Suppressor macrophage (primary cell): ENCODE measurements at places on chromosomes 4 and X.

DNA sequence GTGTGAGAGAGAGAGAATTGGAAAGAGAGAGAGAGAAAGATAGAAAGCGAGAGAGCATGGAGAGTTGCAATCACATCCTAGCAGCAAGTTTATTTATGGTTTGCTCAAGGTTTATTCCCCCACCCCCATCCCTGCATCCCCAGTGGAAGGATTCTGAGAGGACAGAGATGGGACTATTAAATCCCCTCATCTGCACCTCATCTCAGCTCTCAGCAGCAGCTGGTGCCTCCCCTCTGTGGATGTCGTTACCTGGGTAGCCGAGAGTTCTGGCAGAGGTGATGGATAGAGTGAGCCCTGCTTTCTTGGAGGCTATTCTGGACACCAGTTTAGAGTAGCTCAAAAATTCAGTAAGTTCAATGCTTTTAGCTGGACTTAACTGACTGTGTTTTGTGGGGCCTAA is 132.0 kb upstream of the RAI2 start:
- DNase-seq = no peak

- no peak for DNase-seq
Measured at GRCh38 chr4:53119680-53120079, 246.2 kb downstream of the SCFD2 start.

DNA sequence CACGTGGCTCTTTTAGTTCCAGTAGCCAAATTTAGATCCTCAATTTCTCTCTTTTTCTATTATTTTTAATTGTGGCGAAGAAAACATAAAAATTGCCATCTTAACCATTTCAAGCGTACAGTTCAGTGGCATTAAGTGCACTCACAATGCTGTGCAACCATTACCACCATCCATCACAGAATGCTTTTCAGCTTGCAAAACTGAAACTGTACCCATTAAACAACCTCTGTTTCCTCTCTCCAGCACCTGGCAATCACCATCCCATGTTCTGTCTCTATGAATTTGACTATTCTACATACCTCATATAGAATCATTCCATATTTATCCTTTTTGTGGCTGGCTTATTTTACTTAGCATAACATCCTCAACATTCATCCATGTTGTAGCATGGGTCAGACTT is 74.9 kb downstream of the METTL14 start:
- no peak for DNase-seq

DNA sequence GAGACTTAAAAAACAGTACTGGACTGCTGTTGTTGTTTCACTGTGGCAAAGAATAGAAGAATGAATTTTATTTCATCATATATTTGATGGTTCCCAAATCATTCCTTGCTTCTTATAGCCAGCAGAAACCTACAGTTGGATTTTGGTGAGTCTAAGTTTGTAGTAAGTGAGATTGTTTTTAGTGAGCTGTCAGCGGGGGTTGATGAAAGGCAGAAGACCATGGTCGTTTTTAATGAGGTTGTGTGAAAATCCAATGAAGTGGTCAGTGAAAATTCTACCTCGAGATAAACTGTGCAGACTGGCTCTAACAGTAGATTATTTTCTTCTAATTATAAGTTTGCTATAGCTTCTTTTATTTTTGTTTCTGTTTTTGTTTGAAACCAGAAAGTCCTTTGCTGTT is 36.2 kb downstream of the ANAPC4 start:
- DNase-seq = no peak

GRCh38 chrX:154458954-154459778 is 1.1 kb downstream of the PLXNA3 start:
- peak; percentile 26 for DNase-seq

DNA sequence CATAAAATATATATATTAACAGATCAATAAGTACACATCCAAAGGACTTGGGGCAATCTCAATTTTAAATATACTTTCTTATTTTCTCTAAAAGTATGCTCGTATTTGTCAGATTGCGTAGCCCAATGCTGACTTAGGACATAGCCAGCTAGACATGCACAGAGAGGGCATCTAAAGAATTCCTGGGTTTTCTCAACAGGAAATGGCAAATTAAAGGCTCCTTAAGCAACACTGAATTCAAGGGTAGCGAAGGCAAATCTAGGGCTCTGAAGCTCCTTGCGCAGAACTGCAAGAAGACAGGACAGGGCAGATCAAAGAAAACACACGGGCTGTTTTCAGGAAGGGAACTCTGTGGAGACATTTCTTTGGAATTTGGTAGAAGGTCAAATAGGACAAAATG is 94.6 kb upstream of the FTHL17 start:
- DNase-seq = no peak

DNA sequence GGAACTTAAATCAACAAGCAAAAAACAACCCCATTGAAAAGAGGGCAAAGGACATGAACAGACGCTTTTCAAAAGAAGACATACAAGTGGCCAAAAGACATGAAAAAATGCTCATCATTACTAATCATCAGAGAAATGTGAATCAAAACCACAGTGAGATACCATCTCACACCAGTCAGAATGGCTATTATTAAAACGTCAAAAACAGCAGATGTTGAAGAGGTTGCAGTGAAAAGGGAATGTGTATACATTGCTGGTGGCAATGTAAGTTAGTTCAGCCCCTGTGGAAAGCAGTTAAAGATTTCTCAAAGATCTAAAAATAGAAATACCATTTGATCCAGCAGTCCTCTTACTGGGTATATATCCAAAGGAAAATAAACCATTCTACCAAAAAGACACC is 22.6 kb downstream of the RTL9 start:
- no peak for DNase-seq

DNA sequence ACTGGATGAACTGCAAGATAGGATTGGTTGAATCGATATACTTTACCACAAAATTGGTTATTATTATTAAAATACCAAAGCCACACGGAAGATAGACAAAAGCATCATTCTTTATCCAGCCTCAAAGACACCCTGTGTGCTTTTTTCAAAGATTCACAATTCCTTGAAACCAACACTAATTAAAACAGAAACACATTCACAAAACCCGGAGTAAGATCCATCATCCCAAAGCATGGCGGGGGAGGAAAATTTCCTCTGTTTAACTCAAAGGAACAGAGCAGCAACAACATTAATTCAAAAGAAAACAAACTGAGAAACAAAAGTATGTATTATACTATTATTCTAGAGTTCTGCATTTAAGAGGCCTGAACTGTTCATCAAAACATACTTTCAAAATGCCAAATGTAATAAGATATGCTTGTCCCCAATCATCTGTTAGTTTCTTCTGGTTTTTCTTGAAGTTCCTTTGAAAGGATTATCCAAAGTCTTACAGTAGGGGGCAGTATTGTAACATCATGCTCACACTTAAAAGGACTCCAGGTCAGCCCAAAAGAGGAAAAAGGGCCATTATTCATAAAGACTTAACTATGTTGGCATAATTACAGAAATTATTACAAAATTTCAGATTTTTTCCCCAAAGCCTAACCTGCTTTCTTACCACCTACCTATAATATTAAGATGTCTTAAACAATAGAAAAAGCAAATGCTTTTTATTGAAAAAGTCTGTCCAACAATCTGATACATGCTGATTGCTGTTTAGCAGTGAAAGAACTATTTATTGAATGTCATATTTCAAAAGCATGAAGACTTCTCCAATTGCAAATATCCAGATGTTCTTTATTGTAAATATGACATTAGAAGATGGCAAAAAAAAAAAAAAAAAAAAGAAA is 168.7 kb downstream of the SCFD2 start:
- DNase-seq = peak; percentile 89

GRCh38 chrX:118751950-118752783 is 24.8 kb downstream of the IL13RA1 start:
- DNase-seq = peak; percentile 51

DNA sequence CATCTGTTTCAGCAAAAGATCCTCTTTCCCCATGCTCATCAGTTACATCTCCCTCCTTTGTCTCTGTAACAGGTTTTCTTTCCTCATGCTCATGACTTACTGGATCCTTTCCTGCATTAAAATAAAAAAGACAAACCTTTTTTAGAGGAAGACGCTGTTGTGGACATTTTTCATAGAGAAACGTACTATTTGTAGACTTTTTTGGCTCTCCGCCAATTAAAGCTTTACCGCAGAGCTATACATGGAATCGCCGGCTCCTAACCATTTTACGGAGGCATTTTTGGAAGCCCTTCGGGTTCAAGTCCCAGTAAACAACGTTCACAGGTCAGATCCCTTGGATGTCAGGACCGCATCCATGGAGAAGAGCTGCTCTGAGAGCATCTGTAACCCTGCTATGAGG is 1.3 kb downstream of the FAM9C start:
- DNase-seq = no peak

GRCh38 chr4:82071951-82072350 is 301.8 kb downstream of the HNRNPD start:
- no peak for DNase-seq

GRCh38 chr4:158253350-158253980 is 43.2 kb downstream of the TMEM144 start:
- DNase-seq = peak; percentile 69

- no peak for DNase-seq
Measured at GRCh38 chr4:185700048-185700447, 111.9 kb downstream of the SORBS2 start.

- DNase-seq = no peak
Measured at GRCh38 chr4:89496851-89497250, 189.3 kb upstream of the GPRIN3 start.

GRCh38 chrX:123739474-123739873 is 6.6 kb upstream of the THOC2 start:
- no peak for DNase-seq

DNA sequence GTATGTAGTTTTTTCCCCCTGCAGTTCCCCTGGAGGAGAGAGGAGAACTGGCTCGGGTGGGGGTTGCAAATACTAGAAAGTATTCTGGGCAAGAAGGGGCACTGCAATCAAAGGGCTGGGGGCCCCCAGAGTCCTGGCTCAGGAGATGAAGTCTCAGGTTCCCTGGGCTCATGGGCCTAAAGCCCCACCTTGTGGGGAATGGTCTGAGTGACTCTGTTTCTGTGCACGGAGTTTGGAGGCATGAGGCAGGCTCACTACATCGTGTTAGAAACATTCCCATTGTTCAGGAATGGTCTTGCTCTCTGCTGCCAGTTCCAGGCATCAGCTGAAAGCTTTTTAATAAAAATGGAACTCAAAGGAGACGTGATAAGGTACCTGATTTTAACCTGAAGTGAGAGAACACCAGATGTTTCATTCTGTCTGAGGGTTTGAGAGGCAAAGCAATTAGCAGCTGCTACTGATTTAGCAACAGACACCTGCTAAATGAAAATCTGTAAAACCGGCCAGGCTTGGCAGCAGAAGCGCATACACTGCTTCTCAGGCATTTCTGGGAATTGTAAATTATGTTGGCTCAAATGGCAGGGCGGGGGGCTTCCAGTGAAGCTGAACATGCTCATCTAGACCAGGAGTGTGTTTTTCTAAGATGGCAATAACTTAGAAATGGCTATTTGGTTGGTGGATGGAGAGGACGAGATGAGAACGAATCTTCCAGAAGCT is 122.7 kb downstream of the TMEM164 start:
- no peak for DNase-seq

- no peak for DNase-seq
Measured at GRCh38 chrX:154321594-154321993, 26.0 kb downstream of the TKTL1 start.

- DNase-seq = no peak
Measured at GRCh38 chr4:112411781-112412550, 104.0 kb downstream of the NEUROG2 start.

DNA sequence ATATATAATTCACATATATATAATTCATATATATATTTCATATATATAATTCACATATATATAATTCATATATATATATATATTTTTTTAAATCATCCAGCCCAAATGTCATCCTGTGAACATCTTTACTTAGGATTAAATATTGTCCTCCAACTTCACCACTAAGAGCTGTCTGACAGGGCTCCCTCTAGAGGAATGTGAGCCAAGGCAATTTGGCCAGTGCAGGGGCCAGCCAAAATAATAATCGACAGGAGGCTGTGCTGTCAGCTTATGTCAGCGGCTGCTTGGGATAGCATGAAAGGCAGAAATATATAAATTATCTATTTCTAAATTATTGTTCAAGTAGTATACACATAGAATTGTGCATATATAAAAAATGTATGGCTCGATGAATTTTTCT is 29.5 kb downstream of the EGFL6 start:
- DNase-seq = peak; percentile 20

DNA sequence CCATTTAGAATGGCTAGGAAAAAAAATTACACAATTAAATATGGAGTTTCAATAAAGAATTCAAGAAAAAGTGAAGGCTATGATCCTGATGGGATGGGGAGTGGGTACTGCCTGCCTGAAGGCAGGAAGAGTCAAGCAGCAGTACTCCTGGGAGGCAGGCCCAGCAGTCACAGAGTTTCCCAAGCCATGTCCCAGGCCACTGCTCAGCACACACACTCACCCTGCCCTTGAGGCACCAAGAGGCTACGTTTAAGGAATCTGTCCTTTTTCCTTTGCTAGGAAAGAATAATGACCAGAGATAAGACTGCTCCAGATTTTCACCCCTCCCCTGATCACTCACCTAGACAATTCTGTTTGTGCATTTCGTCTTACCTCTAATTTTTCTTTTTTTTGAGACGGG is 30.2 kb downstream of the MAP7D3 start:
- DNase-seq = no peak

DNA sequence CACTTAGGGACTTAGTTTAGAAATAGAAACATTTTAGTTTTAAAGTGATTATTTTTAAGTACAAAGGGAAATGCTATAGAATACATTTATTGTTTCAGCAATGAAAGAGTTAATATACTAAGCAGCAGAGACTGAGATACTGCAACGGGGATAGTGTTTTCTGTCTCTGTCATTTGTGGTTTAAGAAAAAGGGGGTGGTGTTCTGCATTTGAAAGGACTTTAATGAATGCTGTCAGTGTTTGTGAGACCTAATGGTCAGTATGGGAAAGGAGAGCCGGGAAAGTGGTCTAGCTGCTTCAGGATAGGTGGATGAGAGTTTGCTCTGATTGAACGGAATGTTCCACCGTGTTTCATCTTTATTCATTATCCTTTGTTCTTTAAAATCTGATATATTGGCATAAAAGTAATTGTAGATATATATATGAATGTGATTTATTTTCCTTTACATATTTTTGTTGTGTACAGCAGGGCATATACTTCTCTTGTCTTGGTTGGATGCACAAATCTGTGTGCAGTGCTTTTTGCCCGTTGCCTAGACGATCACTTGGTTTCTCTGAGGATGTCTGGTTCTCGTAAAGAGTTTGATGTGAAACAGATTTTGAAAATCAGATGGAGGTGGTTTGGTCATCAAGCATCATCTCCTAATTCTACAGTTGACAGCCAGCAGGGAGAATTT is at the start of gene KLHL5:
Gene KLHL5 (plus strand): TSS at position 139 of the 676 bp plus-strand sequence. CDS start 421 bp downstream, at position 560.
- DNase-seq = no peak
